CD8-positive, alpha-beta memory T cell (primary cell): ENCODE measurements at places on chromosomes 16 and 17.

- DNase-seq = no peak
These were observed 14.3 kb upstream of the NUBP1 start for GRCh38 chr16:10729104-10730048.

- no peak for DNase-seq
These were observed 115.8 kb upstream of the NOL11 start for GRCh38 chr17:67601897-67602296.

GRCh38 chr17:10107316-10108165, 90.9 kb downstream of the GAS7 start:
- no peak for DNase-seq

GRCh38 chr17:51118330-51119195, 2.1 kb downstream of the SPAG9 start:
- no peak for DNase-seq

- DNase-seq = no peak
These were observed 45.5 kb downstream of the CEP112 start for GRCh38 chr17:66146394-66146793.
